ENCODE measurements at places on chromosomes 6 and 20. TPM values are rescaled to one million over a fixed set of nuclear protein-coding genes. Genes with fewer than 3 reads are reported as not detected.

- DNase-seq: no peak
Measured at GRCh38 chr6:130178692-130179091, 44.1 kb downstream of the SAMD3 start.

DNA sequence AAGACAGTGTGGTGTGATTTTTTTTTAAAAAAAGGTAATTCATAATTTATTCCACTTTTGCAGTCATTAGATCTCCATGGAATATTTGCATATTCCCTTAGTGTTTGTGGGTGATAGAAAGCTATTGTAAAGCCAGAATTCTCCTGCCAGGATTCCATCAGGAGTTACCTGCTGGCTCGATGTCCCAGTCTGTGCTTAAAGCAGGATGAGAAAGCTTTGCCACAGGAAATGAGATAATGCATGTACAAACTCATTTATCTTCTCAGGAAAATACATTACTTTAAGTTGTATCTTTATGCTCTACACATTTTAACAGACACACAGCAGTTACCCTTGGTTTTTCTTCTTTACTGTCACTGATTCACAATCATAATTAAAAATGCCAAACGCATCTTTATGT, 553.0 kb downstream of the CD109 start:
- DNase-seq: no peak

- no peak for DNase-seq
Measured at GRCh38 chr6:7471171-7471570, 70.3 kb upstream of the DSP start.

DNA sequence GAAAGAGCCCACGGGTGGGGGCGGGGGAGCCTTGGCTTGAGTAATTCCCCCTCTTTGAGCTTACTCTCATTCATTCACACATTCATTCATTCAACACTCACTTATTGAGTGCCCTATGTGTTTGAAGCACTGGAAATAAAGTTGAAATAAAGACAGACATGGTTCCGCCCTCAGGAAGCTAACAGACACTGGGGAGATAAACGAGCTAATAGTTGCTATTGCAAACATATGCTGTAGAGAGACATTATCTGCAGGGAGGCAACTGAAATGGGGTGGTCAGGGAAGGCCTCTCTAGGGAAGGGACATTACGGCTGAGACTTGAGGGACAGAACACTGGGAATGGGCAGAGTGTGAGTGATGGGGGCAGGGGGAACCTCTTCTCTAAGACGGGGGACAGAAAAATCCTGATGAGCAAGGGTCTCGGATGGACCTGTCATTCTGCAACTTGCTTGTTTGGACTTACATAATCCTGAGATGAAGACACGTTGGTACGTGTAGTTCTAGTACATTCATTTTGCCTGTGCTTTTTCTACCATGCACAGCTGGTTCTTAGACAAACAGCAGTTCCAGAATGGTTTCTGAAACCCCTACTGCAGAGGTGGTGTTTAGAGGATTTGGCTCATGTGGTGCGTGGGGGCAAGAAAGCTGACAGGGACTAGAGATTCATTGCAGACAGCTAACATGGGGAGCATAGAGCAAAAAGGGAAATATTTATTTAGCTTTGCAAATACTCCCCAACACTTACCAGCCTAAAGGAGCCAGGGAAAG, 71.1 kb upstream of the BLCAP start:
- no peak for DNase-seq

GRCh38 chr6:45420083-45420908, 42.6 kb upstream of the SUPT3H start:
- DNase-seq: no peak

DNA sequence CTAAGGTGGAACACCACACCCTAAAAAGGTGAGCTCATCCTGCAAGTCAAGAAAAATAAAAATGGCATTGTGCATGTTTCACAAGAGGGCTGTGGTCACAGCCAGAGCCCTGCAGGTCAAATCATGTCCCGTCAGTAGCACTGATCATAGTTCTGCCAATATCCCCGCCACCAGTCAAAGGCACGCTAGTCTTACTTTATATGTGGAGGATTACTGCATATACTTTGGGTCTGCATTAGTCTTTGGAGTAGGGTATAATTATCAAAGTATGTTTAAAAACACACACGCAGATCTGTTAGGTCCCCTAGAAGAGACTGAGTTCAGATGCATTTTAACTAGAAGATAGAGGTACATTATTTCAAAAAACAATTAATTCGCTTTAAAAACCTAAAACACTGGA, 1.8 kb downstream of the PERP start:
- DNase-seq: no peak

DNA sequence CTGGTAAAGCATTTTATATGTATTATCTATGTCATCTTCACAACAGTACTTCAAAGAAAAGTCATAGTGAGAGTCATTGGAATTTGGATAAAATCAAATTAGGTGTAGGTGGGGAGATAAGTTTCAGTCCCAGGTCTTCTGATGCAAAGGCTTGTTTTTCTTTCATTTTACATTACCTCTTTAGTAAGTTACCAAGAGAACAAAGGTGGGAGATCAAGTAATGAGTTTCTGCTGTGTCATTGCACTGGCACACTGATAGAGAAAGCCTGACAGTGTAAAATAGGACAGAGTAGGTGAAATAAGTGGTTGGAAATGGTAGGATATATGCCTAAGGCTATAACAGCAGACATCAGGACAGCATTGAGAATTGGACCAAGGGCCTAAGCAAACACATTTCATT, 250.4 kb downstream of the NKAIN2 start:
- DNase-seq: no peak

SYNDIG1 gene
- not detected for total RNA-seq
